ENCODE measurements at places on chromosomes 7 and 10. TPM values are rescaled to one million over a fixed set of nuclear protein-coding genes. Genes with fewer than 3 reads are reported as not detected.

CFAP58 gene
- 0.58 TPM for total RNA-seq

FAM131B gene
- total RNA-seq: 3.9 TPM

ESYT2 gene
- 111 TPM for total RNA-seq

WIPF3 gene
- under 0.01 TPM for total RNA-seq

DRGX gene
- total RNA-seq: not detected

RBM20 gene
- total RNA-seq: not detected

SEMA3D gene
- 2.6 TPM for total RNA-seq

TAS2R41 gene
- total RNA-seq: 0.17 TPM

AZGP1 gene
- total RNA-seq: not detected

GNAI1 gene
- 37.1 TPM for total RNA-seq

SERPINE1 gene
- total RNA-seq: 260 TPM

FAM3C gene
- 23.0 TPM for total RNA-seq

ACBD7 gene
- 0.99 TPM for total RNA-seq

CLDN3 gene
- total RNA-seq: not detected

EVX1 gene
- not detected for total RNA-seq

CYP2C18 gene
- total RNA-seq: not detected

PCGF6 gene
- 9.4 TPM for total RNA-seq

TMEM130 gene
- 0.44 TPM for total RNA-seq

GPR85 gene
- 1.9 TPM for total RNA-seq

PIK3AP1 gene
- total RNA-seq: not detected

ZNF467 gene
- 0.73 TPM for total RNA-seq

POU6F2 gene
- not detected for total RNA-seq

TMEM236 gene
- total RNA-seq: under 0.01 TPM

ADCY1 gene
- 29.4 TPM for total RNA-seq

PRSS37 gene
- not detected for total RNA-seq

CDK5 gene
- total RNA-seq: 19.2 TPM

SLC16A9 gene
- 0.33 TPM for total RNA-seq

LEP gene
- total RNA-seq: not detected

WNT8B gene
- total RNA-seq: not detected

SPDYE11 gene
- total RNA-seq: under 0.01 TPM

OR2F1 gene
- total RNA-seq: not detected

TACC2 gene
- total RNA-seq: 2.6 TPM

ATOH7 gene
- total RNA-seq: not detected

NPSR1 gene
- not detected for total RNA-seq

SEC23IP gene
- total RNA-seq: 27.5 TPM

ERCC6 gene
- total RNA-seq: 14.4 TPM

LRRC4 gene
- 0.33 TPM for total RNA-seq
